ENCODE measurements at places on chromosomes 11 and 22. TPM values are rescaled to one million over a fixed set of nuclear protein-coding genes. Genes with fewer than 3 reads are reported as not detected.

DNA sequence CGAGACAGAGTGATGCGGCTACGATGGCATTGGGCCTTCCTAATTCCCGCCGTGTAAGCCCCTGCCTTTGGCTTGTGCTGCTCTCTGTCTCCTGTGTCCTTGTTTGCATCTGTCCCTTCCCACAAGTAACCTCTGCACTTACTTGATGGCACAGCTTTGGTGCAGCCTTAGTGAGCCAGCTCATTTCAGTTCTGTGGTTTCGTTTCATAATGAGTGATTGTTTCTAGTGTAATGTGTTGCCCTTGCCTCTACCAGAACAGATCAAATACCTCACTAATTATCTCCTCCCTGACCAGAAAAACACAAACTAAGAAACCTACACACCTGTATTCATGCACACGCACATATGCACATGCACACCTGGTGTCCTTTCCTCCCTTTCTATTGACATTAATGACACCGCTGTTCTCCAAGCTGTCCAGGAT lies 58.8 kb downstream of the GRK3 start:
- DNase-seq, result peak; percentile 45

GRCh38 chr11:3683039-3683438 lies 11.9 kb upstream of the CHRNA10 start:
- DNase-seq, result no peak

DNA sequence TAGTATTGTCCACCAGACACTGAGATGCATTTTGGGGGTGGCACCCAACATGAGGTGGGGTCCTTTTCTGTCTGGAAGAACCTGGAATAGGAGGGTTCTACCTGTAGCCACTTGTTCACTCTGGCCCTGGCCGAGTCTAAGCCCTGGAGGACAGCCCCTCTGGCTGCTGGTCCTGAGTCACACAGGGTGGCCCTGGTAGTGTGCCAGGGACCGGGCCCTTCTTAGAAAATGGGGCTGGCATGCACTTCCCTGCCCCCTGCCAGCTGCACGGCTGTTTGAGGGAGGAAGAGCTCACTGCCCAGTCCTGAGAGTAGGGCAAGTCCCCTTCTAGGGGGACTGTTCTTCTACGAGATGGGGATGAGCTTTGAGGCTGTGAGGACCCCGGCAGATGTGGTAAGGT lies 2.2 kb downstream of the PLCB3 start:
- DNase-seq, result no peak

DNA sequence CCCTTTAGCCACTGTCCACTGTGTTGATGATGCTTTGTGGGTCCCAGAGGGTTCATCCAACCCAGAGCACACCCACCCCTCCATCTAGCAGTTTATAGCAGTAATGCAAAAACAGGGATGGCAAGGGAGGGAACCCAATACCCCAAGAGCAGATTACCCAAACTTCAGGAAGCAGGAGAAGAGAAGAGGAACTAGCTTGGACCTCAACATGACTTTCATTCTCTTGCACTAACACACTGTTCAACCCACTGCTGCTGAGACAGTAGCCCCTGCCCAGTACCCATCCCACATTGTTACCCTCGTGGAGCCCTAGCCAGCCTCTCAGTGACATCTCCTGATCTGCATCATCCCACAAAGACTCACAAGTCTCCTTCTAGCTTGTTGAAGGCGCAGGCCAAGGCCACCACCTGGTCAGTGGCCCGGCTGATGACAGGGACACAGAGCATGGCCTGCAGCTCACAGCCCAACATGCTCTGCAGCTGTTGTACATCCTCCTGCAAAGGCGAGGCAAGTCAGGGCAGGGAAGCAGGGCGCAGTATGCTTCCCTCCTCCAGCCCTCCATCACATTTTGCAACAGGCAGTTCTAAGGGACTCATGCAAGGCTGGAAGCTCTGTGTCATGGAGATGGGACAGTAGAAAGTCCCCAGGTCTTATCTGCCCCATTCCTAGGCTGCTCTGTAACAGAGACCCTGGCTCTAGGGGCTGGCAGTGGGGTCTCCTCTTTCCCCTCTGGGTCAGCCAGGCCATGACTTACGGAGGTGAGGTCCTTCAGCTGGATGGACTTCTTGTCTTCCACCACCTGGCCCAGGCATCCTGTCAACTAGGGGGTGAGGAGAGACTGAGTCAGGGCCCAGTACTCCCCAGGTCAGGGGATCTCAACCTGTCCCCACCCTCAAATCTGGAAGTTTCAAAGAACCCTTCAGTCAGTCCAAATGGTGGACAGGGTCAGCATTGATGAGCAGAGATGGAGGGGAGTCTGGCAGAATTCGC lies 85.5 kb downstream of the PDE2A start:
- no peak for DNase-seq

GRCh38 chr11:119367661-119368120 lies 13.8 kb downstream of the USP2 start:
- DNase-seq, result no peak

DNA sequence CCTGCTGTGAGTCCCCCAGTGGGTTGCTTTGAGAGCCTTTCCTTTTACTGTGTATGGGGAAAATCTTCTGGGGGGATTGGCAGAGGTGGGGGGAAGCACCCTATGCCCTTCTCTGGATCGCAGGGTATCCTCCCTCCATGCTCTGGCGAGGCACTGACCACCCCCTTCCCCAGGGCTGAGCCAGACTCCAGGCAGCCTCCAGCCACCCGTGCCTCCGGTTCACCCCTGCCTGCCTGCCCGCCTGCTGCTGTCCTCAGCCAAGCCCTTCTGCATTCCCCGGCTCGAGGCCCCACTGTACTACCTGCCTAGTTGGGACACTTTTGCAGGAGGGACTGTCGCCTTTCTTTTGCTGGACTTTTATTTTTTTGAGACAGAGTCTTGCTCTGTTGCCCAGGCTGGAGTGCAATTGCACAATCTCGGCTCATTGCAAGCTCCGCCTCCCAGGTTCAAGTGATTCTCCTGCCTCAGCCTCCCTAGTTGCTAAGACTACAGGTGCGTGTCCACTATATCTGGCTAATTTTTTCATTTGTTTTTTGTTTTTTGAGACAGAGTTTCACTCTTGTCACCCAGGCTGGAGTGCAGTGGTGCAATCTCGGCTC lies 23.8 kb upstream of the TP53I11 start:
- no peak for DNase-seq

DNA sequence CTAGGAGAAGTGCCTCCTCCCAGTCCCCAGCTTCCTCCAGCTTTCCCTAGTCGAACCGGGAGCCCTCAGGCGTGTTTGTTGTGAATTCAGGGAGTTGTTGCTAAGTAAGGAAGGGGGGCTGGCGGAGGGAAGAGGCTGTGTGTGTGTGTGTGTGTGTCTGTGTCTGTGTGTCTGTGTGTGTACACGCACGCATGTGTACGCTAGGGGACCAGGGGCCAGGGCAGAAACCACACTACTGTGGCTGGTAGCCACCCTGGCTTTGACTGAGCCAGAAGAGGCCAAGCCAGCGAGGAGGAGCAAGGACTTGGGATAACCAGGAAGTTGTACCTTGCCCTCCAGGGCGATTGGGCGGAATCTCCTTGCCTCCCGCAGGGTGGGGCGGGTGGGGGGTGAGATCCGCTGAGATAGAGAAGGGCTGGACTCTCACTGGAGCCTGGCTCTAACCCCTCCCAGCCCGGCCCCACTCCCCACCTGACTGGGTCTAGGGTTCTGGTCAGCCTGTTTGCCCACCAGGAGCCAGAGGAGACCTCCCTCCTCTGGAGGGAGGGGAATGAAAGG lies 7.5 kb downstream of the BCL9L start:
- DNase-seq, result peak; percentile 69

DNA sequence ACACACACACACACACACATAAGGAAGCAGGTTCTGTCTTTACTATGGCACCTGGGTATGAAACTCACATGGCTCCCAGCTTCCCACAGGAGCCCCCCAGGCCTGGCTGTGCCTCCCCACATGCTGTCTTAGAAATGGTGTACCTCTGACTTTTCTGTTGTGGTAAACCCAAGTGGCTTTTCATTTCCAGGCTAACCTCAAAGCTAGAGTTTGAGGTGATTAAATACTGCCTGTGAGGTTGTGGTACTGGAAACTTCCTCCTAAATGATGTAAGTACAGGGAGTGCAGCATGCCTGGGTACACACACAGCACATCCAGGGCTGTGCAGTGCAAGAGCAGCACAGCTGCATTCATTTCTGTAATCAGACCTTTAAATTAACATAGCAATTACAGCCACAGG lies 34.4 kb downstream of the ME3 start:
- DNase-seq, result peak; percentile 18

- no peak for DNase-seq
These were observed 8.4 kb downstream of the TSPAN32 start for GRCh38 chr11:2310073-2310785.

DNA sequence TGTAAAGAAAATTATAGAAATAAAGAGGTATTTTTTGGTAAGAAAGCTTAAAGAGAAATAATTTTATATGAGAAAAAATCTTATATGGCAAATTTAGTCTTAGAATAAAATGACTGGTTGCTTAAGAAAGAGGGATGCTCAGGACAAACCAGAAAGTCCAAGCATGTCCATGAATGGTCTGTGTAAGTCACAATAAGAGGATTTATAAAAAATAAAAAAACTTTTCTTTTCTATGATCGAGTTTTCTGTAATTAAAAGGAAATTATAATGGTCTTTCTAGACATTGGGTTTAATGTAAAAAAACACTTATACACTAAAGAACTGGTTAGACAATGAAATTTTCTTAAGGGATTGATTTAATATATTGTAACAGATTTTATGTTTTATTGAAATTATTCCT lies 819.6 kb downstream of the TBC1D22A start:
- no peak for DNase-seq

GRCh38 chr11:111765320-111765983 lies 737 bp downstream of the PPP2R1B start:
- DNase-seq, result no peak

- no peak for DNase-seq
These were observed 412.9 kb downstream of the TBC1D22A start for GRCh38 chr22:47175151-47176025.

- DNase-seq, result no peak
These were observed 12.1 kb upstream of the SF1 start for GRCh38 chr11:64790205-64791095.

- no peak for DNase-seq
These were observed 4.9 kb upstream of the TTLL12 start for GRCh38 chr22:43191831-43192230.

- DNase-seq, result no peak
These were observed 104.2 kb upstream of the SORL1-AS1 start for GRCh38 chr11:121556937-121557336.

DNA sequence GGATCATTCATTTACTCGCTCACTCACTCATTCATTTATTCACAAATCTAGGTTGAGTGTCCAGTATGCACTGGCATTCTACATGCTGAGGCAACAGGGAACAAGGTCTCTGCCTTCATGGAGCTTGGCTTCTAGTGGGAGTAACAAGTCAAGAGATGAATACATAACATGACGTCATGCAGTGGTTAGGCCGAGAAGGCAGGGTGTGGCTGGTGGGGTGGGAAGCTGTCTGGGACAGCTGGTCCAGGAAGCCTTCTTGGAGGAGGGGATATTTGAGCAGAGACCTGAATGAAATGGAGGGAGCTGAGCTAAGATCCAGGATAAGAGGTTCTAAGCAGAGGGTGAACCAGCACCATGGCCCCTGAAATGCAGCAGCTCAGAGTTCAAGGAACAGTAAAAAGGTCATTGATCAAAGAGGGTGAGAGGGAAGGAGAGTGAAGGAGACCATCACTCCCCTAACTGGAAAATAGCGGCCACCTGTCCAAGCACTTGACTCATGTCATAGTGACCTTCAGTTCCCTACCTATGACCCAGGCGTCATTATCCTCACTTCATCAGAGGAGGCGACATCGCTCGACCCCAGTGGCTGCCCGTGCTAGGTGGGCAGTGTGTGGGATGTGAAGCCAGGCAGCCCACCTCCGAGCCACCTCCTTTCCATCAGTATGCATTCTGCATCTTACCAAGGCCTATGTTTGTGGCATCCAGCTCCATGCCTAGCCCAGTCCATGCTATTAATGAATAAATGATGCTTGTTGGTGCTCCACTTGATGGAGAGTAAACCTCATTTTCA lies 105.0 kb downstream of the TSPAN18 start:
- DNase-seq, result no peak

DNA sequence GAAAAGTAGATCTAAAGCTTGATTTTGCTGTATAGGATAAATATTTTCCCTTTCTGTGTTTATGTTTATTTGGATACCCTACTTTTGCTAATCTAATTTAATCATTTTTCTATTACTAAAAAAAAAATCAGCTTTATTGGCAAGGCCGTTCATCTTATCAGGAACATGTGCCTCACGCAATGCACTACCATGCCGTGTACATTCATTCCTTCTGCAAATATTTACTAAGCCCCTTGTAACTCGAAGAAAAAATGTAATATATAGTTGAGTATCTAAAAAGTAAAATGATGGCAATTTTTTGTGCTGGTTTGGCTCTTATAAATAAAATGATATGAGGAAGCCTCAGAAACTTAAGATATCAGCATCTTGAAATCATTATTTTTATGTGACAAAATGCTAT lies 8.9 kb downstream of the UVRAG start:
- no peak for DNase-seq

DNA sequence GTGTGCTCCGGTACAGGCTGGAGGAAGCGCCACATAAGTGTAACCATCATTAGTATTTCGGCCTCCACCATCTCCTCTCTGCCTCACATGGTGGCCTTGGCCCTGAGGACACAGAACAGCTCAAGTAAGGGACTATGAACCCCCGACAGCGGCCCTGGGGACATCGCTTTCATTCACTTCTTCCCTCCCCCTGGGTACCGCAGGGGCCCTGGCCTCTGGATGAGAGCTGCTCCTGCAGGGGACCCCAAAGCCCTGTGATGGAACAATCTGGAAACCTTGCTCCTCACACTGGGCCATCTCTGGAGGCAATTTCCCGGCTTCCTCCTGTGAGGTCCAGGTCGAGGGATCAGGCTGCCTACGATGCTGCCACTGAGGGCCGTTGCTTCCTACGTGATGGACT lies 565.5 kb downstream of the BRD1 start:
- no peak for DNase-seq

- peak; percentile 21 for DNase-seq
These were observed 95.7 kb downstream of the STIM1 start for GRCh38 chr11:3950996-3951660.

Gene PHOX2A
- not detected for total RNA-seq

Gene ABTB2
- 3.1 TPM for total RNA-seq

Gene SCN2B
- not detected for total RNA-seq

Gene OVOL1
- not detected for total RNA-seq

Gene PRSS23
- 0.38 TPM for total RNA-seq

Gene MPZL3
- total RNA-seq, result 29.3 TPM

Gene VSIG10L2
- total RNA-seq, result not detected

Gene LPXN
- 85.1 TPM for total RNA-seq

Gene YAP1
- 1.5 TPM for total RNA-seq

Gene YPEL4
- 0.54 TPM for total RNA-seq

Gene RPS25
- 2,183 TPM for total RNA-seq

Gene ANO5
- not detected for total RNA-seq

Gene POU2AF1
- total RNA-seq, result 0.62 TPM

Gene UBQLNL
- 0.26 TPM for total RNA-seq

Gene KCNK7
- 0.35 TPM for total RNA-seq

Gene GRIK4
- total RNA-seq, result not detected
